Naive thymus-derived CD8-positive, alpha-beta T cell (primary cell): ENCODE measurements at places on chromosomes 1 and 21. TPM values are rescaled to one million over a fixed set of nuclear protein-coding genes. Genes with fewer than 3 reads are reported as not detected.

The RUNX3 gene
- polyA plus RNA-seq, result 64.0 TPM

GRCh38 chr1:74799119-74799657 is 66.2 kb downstream of the TYW3 start:
- DNase-seq, result no peak

- DNase-seq, result no peak
Measured at GRCh38 chr1:46030876-46031660, 101.4 kb downstream of the PIK3R3 start.

DNA sequence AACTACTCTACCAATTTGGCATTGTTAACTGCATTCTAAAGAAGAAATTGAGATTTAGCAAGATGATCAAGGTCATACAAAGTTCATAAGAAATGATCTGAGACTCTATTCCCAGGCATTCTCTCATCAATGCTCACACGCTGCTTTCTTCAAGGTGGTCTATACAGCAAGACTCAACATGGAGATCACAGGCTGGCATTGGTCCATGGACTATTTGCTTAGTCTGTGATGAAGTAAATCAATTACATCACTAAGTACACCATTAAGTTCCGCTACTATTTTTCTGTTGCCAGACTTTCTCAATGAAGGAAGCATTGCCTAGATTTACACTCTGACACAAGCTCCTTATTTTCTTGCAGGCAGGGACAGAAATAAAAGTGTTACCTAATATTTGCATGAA is 51.9 kb upstream of the CYP2J2 start:
- DNase-seq, result no peak

The COX20 gene
- polyA plus RNA-seq, result 31.4 TPM

The CNIH3 gene
- 0.98 TPM for polyA plus RNA-seq

GRCh38 chr21:28133116-28133515 is 859.6 kb downstream of the LTN1 start:
- DNase-seq, result no peak

GRCh38 chr1:11044849-11045427 is 2.1 kb downstream of the MASP2 start:
- no peak for DNase-seq

The CYP4A22 gene
- polyA plus RNA-seq, result not detected
